Stimulated activated CD4-positive, alpha-beta T cell treated with anti-CD3 and anti-CD28 coated beads, TNF-alpha, amount 100 ng/mL, for 4 hours (primary cell): ENCODE measurements at places on chromosomes 3 and 15.

DNA sequence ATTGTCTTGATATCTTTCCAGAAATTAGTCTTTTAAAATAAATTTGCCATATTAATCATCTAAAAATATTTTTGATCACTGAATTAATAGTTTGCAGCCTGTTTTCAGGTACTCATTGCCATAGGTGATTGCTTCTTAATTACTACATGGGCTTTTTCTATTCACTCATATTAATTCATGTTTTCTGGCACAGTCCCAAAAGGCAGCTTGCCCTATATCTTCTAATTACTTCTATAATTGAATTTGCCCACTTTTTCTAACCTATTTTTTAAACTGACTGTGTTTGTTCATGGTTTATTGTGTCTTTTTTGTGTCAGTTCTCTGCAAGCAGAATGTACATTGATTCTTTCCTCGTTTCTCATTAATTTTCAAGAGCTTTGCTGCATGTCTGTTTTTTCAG, 85.7 kb upstream of the SOX2 start:
- DNase-seq, result no peak

DNA sequence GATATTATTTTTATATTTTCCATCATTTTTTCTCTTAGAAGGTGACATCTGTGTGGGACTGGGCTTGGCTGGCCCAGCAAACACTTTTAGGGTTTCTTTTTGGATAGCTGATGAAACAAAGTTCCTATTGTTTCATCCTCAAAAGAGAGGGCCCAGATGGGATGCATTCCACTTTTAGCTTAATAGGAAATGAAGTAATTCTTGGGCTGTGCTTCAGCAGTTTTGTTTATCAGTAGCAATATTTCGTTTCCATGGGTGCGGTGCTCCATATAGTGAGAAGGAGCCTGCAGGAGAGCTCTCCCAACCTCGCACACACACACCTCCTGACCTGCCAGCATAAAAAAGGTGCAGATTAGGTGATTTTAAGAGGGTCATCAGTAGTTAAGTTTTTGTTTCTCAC, 147.5 kb downstream of the AKAP13 start:
- no peak for DNase-seq

- DNase-seq, result no peak
Observed at GRCh38 chr3:65677486-65678010, 361.2 kb downstream of the MAGI1 start.

GRCh38 chr15:63322541-63322940, 45.1 kb downstream of the APH1B start:
- no peak for DNase-seq
